ENCODE measurements at places on chromosomes 11 and 22. TPM values are rescaled to one million over a fixed set of nuclear protein-coding genes. Genes with fewer than 3 reads are reported as not detected.

- H3K27ac ChIP-seq: no peak overlapping the region
- no peak overlapping the region for H3K4me3 ChIP-seq
- DNase-seq: no peak
- H3K27me3 ChIP-seq: no peaks in the 10 kb centered on the region
Measured at GRCh38 chr22:24989541-24989951, 37.0 kb downstream of the KIAA1671 start.

GRCh38 chr11:72688929-72689328 is 14.7 kb upstream of the PDE2A start:
- H3K27me3 ChIP-seq: no peaks in the 10 kb centered on the region
- DNase-seq: no peak
- H3K4me3 ChIP-seq: no peak overlapping the region
- H3K4me1 ChIP-seq: no peaks in the 10 kb centered on the region
- no peak overlapping the region for H3K27ac ChIP-seq
- H3K36me3 ChIP-seq: peaks cover 34% of the 10 kb centered on the region

DNA sequence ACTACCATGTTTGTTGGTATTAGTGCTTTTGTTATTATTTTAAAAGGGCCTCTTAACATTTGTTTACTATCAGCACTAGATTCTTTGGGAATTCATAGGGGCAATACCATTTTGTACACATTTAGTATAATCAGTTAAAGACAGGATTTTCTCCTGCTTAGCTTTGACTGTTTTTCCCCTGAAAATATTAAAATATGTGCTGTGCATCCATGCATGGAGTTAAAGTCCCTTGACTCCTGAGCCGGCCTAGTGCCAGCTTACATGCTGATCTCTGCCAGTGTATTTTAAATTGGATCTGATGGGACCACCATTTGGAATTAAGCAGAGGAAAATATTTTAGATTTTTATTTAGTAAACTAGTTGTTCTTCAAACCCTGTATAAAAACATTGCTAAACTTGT is 161.4 kb downstream of the METTL15 start:
- no peak overlapping the region for H3K27ac ChIP-seq
- no peaks in the 10 kb centered on the region for H3K27me3 ChIP-seq
- no peak for DNase-seq
- no peaks in the 10 kb centered on the region for H3K36me3 ChIP-seq
- H3K4me1 ChIP-seq: no peaks in the 10 kb centered on the region

- no peak for DNase-seq
- no peak overlapping the region for H3K4me3 ChIP-seq
- H3K36me3 ChIP-seq: no peaks in the 10 kb centered on the region
- H3K27ac ChIP-seq: no peak overlapping the region
Measured at GRCh38 chr11:127568891-127569290, 568.3 kb upstream of the KIRREL3 start.

The ILK gene
- 92.6 TPM for total RNA-seq

The TBX1 gene
- not detected for total RNA-seq

Measured in CD8-positive, alpha-beta memory T cell (primary cell).